ENCODE measurements at places on chromosomes 4 and X.
A peak's percentile ranks its signal among the peaks of the same experiment; 100 is the strongest.

GRCh38 chr4:38699112-38699511 is 35.1 kb downstream of the KLF3 start:
- DNase-seq: no peak

GRCh38 chr4:55503169-55503568 is 43.5 kb downstream of the CLOCK start:
- no peak for DNase-seq

DNA sequence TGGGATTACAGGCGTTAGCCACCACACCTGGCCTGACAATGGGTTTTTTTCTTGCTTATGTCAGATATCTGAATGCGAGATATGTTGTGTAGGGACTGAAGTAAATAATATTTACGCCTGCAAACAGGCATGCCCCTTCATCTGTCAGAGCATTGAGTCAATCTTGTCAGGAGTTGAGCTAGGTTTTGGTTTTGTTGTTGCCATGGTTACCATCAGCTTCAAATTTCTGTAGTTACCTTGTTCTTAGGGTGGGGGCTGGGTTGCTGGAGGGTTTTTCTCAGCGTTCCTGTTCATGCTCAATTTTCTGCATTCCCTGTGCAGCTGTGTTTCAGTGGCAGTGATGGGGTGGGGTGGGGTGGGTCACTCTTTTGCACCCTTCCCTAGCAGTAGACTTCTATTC is 14.5 kb downstream of the MRPL1 start:
- DNase-seq: no peak

GRCh38 chr4:161010227-161010626 is 1153.6 kb downstream of the FSTL5 start:
- DNase-seq: no peak

- no peak for DNase-seq
These were observed 6.8 kb upstream of the CXCL2 start for GRCh38 chr4:74105656-74106280.

DNA sequence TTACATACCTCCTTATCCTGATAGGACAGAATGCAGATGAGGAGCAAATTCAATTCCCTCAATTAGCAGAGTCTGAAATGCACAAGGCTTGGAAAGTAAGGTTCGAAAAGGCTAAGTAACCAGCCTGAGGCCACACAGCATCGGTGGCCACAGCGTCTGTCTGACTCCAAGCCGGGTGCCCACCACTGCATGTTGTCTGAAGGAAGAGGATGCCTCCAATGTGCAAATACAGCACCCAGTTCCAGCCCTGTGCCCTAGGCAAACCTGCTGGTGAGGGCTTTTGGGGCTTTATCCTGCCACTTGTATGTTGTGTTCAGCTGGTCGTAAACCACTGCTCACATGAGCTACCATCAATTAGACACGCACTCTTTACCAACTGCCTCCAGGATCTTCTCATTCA is 48.6 kb upstream of the PPP2R2C start:
- DNase-seq: no peak

- DNase-seq: no peak
These were observed 1.4 kb downstream of the AMMECR1 start for GRCh38 chrX:110316351-110317060.

- DNase-seq: no peak
These were observed 2.4 kb upstream of the NBDY start for GRCh38 chrX:56726605-56727004.

DNA sequence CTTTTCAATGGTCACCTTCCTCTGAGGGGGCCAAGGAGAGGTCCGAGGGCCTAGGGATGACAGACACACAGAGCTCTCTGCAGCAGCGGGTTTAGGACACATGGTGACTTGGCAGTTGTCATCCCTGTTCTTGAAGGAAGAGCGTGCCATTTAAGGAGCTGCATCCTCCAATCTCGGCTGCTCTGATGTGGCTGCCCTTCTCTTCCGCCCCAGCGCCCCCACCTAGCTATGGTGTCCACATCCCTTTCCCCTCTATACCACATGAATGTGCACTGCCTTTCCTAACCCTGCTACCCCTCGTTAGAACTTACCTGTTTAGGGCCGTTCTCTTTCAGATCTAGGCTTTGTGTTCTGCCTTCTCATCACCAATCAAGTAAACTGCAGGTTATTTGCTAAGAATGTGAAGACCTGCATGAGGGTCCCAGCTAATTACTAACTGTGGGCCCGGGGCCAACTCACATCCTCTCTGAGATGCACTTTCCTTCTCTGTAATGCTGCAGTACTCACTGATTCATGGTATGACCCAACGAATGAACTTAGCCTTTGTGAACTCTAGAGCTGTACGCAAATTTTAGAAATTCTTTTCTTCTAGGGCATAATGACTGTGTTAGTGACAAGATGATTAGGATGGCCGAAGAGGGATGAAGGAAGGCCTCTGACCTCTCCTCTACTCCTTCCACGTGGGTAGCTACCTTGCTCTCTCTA is 38.2 kb downstream of the CHST7 start:
- DNase-seq: peak; percentile 4

- DNase-seq: no peak
These were observed 114.7 kb downstream of the MXRA5 start for GRCh38 chrX:3231766-3232165.

- DNase-seq: no peak
These were observed 100.3 kb upstream of the DDIT4L start for GRCh38 chr4:100290585-100290984.

- no peak for DNase-seq
These were observed 21.9 kb downstream of the INTS12 start for GRCh38 chr4:105686571-105686970.

- no peak for DNase-seq
These were observed 53.4 kb downstream of the WDR19 start for GRCh38 chr4:39235696-39236095.

DNA sequence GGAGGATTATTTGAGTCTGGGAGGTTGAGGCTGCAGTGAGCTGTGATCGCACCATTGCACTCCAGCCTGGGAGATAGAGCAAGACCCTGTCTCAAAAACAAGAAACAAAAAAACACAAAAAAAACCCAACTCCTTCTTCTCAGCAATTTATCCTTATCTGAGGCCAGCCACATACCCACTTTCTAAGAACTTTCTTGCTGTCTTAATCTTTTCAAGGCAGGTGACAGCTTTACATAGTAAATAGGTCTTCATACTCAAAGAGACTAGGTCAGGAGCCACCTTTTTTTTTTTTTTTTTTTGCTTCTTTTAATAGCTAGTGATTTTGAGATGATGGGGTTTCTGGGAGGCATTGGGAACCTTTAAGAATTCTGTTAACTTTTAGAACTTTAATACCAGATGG is 26.1 kb upstream of the ZCCHC13 start:
- DNase-seq: no peak

DNA sequence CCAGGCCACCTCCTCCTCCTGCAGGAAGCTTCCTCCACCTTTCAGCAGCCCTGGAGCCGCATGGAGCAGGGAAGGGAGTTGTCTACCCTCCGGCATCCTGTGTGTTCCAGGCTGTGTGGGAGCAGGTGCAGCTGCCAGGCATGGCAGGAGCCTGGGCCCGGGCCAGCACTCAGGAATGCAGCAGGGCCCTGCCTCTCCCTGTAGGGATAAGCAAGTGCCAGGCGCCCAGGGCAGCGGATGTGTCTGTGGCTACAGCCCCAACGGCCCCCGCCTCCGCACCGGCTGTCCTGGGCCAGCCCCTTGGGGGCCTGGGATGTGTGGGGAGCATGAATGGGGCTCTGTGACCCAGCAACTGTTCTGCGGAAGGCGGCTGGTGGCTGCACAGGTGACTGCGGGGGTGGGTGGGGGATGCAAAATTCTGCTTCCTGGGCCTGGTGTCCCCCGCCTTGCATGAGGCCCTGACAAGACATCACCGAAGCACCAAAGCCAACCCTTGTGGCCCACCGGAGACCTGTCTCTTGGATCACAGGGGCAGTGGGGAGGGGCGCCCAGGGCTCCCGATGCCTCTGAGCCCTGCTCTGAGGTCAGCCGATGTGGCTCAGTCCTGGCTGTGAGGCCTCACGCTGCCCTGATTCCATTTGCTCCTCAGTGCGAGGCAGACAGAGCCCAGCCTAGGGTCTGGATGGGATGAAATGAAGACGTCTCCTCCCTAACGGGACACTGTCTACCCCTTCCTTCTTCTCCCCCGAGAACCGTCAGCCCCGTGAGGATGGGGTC is 1.4 kb upstream of the DOK7 start:
- DNase-seq: no peak

DNA sequence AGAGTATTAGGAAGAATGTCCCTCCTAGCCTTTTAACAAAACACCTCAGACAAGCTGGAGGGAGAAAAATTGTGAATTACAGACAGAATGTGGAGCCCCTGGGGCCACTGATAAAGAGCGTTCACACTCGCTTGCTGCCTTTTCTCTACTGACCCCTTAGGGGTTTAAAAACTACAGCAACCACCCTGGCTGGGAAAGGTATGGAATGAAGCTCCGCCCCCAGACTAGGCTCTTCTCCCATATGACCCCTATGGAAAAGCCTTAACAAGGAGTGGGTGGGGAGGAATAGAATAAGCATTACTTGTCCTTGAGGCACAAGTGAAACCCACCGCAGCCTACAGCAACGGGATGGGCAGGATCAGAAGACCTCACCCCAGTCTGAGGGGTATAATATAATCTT is 26.3 kb downstream of the ANKRD50 start:
- no peak for DNase-seq

- DNase-seq: no peak
These were observed 51.8 kb upstream of the CBLL2 start for GRCh38 chrX:22220941-22221340.
